HT-29 (cell line): ENCODE measurements at places on chromosomes 1 and 21.

- DNase-seq, result no peak
Observed at GRCh38 chr1:68149110-68149798, 83.1 kb downstream of the WLS start.

DNA sequence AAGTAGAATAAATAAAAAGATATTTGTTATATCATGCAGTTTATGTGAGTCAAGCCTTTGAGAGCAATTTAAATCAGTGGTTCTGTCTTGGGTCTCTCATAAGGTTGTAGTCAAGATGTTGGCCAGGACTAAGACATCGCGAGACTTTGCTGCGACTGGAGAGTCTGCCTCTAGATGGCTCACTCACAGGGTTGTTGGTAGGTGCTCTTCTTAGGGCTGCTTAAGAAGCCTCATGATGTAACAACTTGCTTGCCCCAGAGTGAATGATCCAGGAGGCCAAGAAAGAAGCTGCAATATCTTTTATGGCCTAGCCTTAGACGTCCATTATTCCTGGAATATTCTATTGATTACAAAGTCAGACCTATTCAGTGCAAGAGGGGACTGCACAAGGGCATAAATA is 73.1 kb upstream of the CACHD1 start:
- DNase-seq, result peak; percentile 42

DNA sequence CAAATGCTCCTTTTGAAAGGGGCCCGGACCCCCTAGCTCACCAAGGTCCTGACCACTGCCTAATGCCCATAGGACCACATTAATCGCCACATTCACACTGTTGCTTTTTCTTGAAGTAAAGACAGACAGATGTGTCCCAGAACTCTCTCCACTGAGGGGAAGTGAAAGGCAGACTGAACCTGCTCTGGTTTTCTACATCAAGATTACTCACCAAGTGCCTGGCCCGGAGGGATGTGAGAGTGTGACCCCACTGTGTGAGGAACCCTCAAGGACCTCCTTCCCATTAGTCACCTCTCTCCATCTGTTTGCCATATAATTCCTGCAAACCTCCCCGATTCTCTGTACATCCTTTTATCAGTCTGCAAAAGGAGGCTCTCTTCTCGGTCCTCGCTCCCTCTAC is 381.5 kb downstream of the OMA1 start:
- DNase-seq, result no peak

DNA sequence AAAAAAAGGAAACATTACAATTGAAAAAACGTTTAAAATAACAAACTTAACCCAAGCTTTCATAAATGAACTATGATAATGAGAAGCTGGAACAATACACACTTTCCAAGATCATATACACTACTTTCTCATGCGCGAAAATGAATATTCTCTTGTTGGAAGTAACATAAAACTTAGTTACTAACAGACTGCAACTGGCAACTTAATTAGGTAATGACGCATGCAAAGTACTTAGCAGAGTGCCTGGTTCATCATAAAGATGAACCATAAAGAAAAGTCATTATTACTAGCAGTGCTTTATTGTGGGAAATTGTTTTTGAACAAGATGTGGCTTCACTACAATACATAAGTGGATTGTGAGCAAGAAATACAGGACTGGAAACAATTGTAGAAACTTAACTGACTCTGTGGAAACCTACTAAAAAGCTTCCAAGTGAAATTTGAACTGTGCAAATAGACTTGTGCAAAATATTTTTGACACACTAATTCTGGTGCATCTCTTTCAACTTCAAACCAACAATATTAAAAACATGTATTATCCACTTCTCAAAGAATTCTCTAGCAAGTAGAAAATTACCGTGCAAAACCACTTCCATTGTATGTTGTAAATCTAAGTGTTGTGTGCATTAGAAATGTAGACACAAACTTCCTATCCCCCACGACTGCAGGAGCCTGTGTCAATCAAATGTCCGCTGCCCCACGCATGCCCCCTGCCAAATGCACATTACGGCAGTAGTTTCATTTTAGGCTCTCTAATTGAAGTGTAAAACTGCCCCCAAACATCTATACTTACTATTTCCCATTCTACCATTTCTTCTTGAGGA is 2.0 kb downstream of the ARHGAP29 start:
- DNase-seq, result no peak

DNA sequence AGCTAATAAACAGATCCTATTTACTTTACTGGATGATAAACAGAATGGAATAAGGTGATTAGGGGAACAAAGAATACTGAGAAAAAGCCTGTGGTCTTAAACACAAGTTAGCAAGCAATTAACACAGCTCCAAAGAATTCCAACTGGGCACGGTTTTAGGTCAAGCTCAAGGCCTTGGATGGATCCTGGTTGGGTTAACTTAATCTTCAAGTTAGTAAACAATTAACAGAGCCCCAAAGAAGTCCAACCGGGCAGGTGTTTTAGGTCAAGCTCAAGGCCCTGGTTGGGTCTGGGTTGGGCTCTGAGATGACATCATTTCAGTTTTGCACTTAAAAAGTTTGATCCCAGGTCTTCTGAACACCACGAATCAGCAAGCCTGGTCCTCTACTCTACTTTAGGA is 1086.3 kb upstream of the TMPRSS15 start:
- DNase-seq, result no peak

DNA sequence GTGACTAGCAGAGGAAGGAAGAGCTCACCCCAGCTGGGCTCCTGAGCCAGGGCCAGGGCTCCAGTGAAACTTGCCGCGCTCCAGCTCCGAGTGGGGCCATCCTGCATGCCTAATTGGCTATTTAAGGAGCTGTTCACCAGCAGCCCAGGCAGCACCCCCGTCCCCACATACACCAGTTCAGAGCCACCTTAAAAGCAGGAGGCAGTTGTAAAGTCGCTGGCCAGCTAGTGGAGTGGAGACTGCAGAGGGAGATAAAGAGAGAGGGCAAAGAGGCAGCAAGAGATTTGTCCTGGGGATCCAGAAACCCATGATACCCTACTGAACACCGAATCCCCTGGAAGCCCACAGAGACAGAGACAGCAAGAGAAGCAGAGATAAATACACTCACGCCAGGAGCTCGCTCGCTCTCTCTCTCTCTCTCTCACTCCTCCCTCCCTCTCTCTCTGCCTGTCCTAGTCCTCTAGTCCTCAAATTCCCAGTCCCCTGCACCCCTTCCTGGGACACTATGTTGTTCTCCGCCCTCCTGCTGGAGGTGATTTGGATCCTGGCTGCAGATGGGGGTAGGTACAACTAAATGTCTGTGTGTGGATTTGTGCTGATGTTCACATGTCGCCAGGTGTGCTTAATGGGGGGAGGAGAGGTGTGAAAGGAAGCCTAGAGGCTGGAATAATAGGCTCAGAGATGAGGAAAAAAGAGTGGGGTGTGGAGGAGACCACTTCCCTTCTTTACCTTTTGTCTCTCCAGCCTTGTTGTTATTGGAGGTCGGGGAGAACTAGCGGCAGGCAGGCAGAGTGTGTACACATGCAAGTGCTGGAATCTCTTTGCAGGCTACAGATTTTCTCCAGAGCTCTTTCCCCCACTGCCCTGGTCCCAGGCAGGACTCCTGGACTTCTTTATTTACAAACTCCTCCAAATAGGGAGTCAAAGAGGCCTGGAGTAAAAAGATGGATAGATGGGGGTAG is at the start of gene CA14:
Gene CA14, plus strand, starts transcription at position 151 of the 962 bp plus-strand sequence. Its CDS starts 355 bp downstream, at position 506.
- DNase-seq, result no peak

DNA sequence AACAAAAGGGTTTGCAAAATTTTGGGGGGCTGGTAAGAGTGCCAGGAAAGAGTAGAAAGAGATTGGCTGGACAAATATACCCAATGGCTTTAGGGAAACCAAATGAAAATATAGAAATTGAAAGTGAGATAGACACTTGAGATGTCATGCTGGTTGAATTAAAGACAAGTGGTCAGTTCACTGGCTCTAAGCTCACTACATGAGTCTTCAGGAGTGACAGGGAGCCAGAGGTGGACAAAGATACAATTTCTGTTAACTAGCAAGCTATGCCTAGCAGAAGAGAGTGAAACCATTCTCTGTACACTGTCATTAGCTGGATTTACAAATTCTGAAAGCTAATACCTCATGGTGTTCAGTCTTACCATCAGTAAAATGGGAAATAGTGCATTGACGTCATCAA is 82.5 kb downstream of the TBX15 start:
- DNase-seq, result no peak

- no peak for DNase-seq
Observed at GRCh38 chr1:242427519-242427918, 97.0 kb downstream of the PLD5 start.

DNA sequence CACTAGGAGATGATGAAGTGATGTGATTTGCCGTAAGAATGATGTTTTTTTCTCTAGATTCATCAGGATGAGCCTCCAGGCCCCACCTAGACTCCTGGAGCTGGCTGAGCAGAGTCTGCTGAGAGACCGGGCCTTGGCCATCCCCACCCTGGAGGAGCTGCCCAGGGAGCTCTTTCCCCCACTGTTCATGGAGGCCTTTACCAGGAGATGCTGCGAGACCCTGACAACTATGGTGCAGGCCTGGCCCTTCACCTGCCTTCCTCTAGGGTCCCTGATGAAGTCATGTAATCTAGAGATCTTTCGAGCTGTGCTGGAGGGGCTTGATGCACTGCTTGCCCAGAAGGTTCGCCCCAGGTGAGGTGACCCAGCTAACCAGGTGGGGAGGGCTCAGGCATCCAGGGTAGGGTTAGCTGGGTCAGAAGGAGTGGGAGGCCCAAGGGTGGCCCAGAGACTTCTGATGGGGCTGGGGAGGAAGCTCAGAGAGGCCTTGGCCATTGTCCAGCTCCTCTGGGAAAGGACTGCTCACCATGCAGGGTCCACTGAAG is 1.3 kb downstream of the PRAMEF12 start:
- no peak for DNase-seq

GRCh38 chr1:234149217-234149616 is 224.0 kb upstream of the COA6 start:
- no peak for DNase-seq

GRCh38 chr1:101709721-101710120 is 287.0 kb downstream of the OLFM3 start:
- no peak for DNase-seq

DNA sequence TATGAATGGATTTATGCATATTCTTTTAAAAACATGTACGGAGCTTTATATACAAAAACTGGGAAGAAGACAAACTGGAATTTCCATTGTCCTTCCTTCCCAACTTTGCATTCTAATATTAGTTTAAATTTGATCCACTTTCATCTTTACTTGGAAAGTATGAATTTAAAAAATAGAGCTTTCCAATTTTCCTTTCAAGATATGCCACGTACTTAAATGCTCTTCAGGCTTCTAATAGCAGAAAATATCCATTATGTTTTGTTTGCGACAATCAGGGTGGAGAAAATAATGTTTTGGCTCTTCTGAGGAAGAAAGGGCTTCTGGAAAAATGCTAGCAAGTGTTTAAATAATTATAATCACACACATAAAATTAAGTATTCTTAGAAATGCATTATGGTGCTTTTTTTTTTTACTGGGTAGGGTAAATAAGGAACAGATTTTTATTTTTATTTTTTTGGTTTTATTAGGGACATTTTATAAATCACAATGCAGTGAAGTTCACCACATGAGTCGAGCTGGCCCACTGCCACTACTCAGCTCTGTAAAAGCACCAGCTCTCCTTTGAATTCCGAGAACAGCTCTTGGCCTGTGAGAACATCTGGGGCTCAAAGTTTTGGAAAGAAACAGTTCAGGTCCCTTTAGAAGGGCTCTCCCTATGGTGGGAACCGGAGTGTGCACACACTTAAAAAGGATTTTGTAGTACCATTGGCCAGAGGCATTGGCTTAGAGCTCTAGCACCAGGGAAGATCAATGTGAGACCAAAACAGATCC is 287.4 kb upstream of the LYPLAL1 start:
- peak; percentile 37 for DNase-seq

- peak; percentile 35 for DNase-seq
Observed at GRCh38 chr1:157403203-157403602, 149.1 kb downstream of the FCRL5 start.

DNA sequence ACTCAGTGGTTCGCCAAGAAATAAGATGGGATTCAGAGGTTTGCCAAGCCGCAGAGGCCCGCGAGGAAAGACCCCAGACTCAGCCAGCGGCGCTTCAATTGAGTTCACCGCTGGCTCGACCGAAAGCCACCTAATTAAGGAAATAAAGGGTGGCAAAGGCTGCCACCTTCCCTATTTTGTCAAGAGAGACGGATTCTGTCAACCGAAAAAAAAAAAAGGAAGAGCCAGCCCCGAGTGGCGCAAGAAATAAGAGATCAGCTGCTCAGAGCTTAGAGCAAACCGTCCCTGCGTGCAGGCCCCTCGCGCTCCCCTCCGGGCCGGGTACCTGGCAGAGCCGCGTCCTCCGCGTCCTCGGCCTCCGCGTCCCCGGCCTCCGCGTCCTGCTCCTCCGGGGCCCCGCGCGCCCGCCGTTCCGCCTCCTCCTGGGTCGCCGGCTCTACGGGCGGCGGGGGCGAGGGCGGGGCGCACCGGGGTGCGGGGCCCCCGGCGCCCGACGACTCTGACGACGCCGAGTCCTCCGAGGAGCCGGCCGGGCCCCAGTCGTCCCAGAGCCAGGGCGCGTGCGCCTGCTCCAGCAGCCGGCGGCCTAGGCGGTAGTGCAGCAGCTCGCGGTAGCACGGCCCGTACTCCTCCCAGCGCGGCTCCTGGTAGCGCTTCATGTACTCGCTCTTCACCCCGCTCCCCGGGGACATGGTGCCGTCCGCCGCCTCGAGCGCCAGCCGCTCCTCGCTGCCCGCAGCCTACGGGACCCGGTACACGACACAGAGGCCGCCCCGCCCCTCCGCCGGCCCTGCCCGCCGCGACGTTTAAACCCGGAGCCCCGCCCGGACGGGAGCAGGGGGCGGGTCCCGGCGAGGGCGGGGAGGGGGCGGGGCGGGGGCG is 832 bp downstream of the CCSAP start:
- DNase-seq, result peak; percentile 77

DNA sequence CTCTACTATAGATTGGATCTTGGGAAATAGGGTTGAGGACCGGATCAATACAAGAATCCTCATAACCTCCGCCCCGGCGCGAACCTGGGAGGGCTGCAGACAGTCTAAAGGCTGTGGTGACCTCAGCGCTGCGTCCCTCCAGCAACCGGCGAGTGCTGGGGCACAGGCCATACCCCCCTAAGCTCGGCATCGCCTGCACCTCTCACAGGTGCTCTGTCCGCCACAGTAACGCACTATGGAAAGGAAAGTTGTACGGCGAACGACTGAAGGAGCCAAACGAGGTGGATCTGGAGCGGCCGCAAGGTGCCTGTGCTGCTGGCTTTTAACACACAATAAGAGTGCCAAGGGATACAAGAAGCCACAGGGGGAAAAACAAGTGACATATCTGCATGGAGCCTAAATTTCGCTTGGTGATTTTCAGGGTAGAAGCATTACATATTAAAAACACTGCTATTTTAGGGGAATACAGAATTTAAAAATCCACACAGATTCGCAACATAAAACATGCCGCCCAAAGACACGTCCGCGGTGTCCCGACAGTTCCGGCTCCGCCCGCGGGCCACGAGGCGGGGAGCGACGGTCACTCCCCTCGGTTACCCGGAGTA is 1.4 kb upstream of the RBM15 start:
- peak; percentile 72 for DNase-seq

DNA sequence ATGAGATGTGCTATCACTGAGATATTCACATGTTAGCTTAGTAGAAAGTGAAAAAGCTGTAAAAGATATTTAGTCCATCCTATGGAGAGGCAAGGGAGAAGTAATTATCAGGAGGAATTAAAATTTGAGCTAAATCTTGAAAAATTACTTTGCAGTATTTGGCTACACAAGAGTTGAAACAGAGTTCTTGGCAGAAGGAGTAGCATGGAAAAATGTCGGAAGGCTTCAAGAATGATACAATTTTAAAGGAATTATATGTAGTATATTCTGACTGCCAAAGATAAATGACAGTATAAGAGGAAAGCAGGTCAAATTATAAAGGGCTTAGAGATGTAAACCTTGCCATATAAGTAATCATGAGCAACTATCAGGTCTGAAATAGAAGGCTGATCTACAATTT is 518.9 kb downstream of the BRINP3 start:
- DNase-seq, result no peak
